Central memory CD8-positive, alpha-beta T cell (primary cell): ENCODE measurements at places on chromosomes 5 and 9.

- DNase-seq: no peak
These were observed at the start of gene SNCAIP for GRCh38 chr5:122311961-122312590. SNCAIP (plus strand) TSS chr5:122312237; CDS start chr5:122391135, 78,898 bp downstream.

DNA sequence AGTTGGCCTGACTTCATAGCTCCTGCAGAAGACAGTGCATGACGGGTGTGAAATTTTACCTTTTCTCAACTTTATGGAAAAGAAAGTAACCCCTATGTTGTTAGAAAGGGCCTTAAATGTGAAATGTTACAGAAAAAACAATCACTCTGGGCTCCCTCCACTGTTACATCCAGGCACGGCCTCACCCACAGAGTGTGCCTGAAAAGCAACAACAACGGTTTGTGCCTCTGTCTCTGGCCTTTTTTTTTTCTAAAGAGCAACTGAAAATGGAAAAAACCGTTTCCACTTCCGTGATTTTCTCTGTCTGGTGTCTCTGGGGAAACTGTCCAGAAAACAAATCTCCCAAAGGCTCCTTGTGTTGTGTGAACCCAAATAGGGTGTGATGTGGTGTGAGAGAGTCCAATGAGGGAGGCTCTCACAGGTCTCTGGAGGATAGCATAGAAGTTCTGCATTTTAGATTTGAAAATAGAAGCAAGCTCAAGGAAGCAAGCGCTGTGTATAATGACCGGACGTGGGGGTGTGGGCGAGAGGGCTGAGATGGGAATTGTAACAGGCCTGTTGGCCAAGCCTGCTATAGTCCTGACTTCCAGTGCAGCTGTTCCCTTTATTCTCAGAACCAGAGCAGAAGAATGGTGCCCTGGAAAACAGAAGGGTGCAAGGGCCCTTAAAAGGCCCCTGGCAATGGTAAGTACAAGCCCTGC, 221.8 kb upstream of the TUT7 start:
- no peak for DNase-seq

DNA sequence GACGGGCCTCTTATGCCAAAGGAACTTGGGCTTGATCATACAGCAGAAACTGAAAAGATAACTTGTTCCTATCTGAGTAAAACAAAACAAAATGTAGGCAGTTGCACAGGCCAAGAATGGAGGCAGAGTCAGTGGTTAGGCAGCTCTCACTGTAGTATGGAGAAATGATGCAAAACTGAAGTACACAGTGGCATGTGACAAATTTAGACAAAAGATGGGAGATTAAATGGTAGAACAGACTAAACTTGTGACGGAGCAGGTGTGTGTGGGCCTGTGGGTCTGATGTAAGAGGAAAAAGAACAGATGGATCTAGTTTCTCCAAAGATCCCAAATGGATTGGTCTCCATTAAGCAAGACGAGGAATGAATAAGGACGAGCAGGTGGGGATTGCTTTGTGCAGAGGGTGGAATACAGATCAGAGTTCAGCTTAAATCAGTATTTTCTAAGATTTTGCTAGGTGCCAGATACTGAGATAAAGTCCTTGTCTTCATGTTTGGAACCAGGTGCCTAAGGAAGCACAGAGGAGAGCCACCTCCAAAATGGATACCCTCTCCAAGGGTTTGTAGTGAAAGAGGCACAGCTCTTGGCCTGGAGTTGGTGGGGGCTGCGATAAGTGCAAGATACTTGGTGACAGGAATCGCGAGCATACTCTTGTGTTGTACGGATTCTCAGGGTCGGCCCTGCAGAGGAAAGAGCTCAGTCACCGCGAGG, 722 bp upstream of the DCP2 start:
- no peak for DNase-seq

- DNase-seq: no peak
These were observed 34.8 kb downstream of the TNFSF15 start for GRCh38 chr9:114770991-114771390.

GRCh38 chr5:88883059-88883835, at the start of gene MEF2C:
MEF2C (minus strand) TSS chr5:88883184; CDS start chr5:88823788, 59,396 bp downstream.
- DNase-seq: no peak

DNA sequence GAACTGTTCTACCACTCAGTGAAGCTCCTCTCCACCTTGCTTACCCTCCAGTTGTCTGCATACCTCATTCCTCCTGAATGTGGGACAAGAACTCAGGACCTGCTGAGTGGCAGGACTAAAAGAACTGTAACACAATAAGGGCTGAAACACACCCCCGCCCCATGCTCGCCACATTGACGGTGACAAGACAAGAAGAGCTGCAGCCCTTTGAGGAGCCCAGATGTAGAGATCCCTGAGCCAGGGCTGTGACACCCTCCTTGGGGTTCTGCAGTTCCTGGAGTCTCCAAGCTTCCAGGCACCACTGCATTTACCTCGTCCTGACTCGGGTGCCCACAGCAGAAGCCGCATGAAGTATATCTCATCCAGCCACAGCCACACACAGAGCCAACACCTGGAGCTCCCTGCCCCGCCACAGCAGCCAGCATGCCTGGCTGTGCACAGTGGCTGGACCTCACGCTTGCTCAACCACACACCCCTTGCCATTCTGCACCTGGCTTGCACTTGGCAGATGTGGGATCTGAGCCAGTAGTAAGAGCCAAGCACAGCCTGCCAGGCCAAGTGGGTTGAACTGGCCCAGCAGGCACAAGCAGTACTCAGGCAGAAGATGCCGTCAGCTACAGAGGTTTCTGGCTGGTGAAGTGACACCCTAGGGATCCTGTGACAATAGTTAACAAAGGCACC, 166.1 kb downstream of the RNF180 start:
- no peak for DNase-seq

GRCh38 chr9:118651511-118651910, 717.7 kb downstream of the BRINP1 start:
- DNase-seq: no peak

- DNase-seq: no peak
These were observed 50.8 kb downstream of the ITGA1 start for GRCh38 chr5:52838326-52839015.

DNA sequence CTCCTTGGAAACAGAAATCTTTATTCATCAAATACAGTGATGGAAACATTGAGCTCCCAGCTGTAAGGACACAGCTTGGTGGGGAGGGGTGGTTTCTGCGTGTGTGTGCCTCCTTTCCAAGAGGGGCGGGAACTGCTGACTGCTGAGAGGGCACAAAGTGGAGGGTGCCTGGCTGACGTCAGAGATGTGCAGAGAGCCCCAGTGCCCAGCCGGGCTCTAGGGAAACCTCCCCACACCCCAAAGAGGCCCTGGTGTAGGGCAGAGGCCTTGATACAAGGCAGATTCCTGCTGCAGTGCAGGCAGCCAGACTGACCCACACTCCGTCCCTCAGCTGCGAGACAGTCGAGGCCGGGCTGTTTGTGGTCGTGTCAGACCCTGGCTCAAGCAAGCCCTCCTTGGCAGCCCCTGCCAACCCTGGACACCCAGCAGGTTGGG, 191.0 kb downstream of the CACNA1B start:
- no peak for DNase-seq

- DNase-seq: no peak
These were observed 29.6 kb upstream of the BOD1 start for GRCh38 chr5:173645890-173646574.

GRCh38 chr9:21322911-21323461, 12.2 kb downstream of the KLHL9 start:
- DNase-seq: no peak

GRCh38 chr5:173640156-173640804, 23.8 kb upstream of the BOD1 start:
- no peak for DNase-seq

- DNase-seq: no peak
These were observed 39.9 kb downstream of the CRB2 start for GRCh38 chr9:123395689-123396511.

- no peak for DNase-seq
These were observed 136.2 kb downstream of the CFAP90 start for GRCh38 chr5:7714697-7715096.

- DNase-seq: no peak
These were observed 67.8 kb upstream of the SLC1A1 start for GRCh38 chr9:4422495-4422894.

GRCh38 chr5:75200776-75201175, 35.9 kb downstream of the ANKRD31 start:
- DNase-seq: no peak

DNA sequence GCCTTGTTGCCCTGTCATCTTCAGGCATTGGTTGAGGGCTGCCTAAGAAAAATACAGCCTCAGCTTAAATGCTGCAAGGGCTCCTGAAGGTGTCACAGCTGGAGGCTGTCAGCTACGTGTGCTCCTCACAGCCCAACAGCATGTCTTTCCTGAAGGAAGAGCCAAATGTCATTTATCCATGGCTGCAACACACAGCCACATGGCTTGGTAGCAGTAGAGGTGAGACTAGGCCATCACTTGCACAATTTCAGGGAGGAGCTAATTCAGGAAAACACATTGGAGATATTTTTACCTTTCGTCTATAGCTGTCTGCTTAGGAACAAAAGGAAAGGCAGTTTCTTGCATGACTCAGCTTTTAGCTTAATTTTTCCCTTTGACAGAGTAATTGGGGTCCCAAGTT, 260.7 kb downstream of the SYK start:
- DNase-seq: no peak

DNA sequence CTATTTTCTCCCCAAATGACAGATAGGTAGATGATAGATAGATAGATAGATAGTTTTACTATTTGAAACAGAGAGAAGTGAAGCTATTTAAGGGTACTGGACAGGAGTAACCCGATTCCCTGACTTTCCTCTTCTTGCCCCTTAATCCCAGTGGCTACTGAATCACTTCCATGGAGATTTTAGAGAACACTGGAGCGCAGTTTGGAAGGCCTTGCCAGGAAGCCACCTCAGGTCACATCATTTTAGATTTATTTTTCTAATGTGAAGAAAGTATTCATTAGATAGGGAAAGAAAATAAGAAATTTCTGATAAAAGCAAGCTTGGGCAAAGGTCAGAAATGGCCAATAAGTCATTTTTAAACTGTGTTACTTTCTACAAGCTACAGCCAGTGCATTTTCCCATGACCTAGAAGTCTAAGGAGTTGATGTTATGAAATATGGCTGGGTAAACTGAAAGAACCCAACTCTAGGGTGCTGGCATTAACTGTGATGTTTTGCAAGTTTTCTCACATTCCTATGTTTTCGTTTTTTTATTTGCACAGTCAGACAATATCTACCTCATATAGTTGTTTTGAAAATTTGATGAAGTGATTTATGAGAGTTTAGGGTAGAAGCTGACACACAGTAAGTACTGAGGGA, 544.7 kb upstream of the PTGER4 start:
- DNase-seq: no peak

DNA sequence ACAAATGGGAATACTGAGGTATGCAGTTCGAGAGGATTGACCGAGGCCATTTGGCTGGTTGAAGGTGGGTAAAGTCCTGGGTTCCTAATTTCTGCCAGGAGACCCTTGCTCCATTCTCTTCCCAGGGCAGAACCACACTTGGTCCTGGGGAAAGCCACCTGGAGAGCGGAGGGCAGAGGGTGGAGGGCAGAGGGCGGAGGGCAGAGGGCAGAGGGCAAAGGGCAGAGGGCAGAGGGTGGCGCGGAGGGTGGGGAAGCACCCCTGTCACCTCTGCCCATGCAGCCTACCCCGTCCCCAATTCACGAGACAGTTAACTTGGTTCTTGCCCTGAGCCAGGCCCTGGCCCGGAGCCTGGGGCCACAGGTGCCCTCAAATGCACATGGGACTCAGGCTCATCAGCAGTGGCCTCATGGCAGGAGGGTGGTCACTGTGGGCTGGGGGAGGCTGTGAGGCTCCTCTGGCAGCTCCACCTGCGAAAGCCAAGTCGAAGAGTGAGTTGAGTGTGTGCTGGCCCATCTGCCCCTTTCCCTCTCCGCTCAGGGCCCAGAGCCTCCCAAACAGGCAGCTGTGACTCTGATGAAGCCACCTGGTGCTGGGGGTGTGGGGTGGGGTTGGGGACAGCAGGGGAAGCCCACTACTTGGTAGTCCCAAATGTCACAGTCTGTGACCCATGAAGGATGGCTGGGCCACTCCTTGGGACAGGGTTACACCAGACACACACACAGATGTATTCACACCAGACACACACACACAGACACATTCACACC, 28.0 kb upstream of the FCN1 start:
- DNase-seq: no peak

DNA sequence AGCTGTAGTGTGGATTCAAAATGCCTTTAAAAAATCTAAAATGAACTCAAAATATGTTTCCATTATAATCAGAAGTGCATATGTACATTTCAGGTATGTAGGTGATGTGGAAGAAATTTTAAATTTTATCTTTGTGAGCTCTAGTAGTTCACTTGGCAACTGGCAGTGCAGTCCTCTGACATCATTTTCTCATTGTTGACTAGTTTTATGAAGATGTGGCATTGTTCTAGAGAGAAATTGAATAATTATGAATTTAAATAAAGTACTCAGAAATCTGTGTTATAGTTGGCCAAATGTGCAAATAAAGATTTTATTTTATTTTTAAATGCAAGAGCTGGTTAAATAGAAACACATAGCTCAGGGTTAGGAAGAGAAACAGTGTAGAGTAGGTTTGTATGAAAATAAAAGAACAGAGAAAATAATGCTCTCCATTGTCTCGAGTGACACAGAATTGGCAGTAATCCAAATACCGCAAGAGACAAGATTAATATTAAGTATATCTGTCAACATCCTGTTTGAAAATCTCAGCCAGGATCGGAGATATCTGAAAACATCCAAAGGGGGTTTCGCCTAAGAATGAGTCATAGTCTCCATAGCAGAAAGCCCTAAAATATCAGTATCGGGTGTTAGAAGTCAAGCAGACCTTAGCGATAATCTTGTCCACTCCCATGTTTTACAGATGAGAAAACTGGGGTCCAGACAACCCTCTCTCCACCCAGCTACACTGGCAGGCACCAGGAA, 189.4 kb downstream of the CCDC192 start:
- DNase-seq: no peak

- no peak for DNase-seq
These were observed 259.4 kb upstream of the VLDLR start for GRCh38 chr9:2362150-2362549.

DNA sequence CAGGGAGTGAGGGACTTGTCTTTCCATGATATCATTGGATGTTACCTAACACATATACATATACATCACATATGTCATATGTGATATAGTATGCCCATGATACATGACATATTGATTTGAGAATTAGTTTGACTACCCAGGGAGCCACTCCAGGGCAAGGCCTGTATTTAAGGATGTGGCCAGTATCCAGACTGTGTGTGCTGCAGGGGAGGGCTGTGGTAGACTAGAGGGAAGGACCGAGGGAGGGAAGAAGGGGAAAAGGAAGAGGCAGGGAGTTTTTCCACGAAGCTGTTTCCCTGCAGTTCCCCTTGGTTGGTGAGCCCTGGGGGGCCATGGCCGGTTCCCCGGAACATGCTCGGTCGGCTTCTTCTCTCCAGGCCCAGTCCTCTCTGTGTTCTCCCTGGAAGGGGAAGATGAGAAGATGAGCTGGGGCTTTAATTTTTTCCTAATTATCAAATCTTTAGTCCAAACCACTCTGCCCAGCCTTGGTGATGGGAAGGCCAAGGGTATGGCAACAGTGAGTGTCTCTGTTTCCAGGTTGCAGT, 48.7 kb downstream of the NSUN2 start:
- DNase-seq: no peak
